Fibroblast of skin of scalp (primary cell): ENCODE measurements at places on chromosomes 3 and 15.

GRCh38 chr3:160781402-160781801 is 25.4 kb downstream of the PPM1L start:
- no peak for DNase-seq

GRCh38 chr3:146550743-146551510 is 6.5 kb upstream of the PLSCR1 start:
- DNase-seq: peak; percentile 84

GRCh38 chr3:128681369-128681829 is 30.8 kb upstream of the RPN1 start:
- no peak for DNase-seq

- DNase-seq: no peak
Measured at GRCh38 chr15:71874245-71874644, 63.9 kb downstream of the NR2E3 start.

- DNase-seq: peak; percentile 48
Measured at GRCh38 chr3:53938645-53939044, 47.0 kb upstream of the SELENOK start.

- no peak for DNase-seq
Measured at GRCh38 chr15:72680931-72681330, 5.1 kb downstream of the HIGD2B start.

DNA sequence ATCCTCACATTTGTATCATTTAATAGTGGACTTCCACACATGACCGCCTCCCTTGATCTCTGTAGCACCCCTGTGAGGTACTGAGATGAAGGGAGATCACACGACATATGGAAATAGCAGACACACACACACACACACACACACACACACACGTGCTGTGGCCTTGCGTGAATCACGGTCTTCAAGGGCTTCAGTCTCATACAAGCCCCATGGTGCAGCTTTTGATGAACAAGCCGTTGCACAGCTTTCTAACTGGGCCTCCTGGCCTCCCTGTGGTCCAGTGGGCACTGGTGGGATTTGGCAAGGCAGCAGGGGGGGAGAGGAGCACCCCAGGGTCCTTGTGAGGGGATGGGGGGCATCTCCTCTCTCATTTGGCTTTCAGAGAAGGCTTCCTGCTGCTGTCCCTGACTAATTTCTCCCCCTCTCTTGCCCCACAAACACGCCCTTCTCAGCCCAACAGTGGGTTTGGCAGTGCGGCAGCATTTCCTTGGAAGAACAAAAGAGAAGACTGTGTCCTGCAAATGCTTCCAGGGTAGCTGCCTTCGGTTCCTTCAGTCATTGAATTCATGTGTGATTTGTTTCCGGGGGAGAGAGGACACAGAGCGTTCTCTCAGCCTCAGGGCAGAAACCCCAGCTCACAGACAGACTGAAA is 98.7 kb downstream of the SMAD6 start:
- peak; percentile 56 for DNase-seq

- DNase-seq: peak; percentile 93
Measured at GRCh38 chr15:96181873-96182301, 148.6 kb upstream of the NR2F2 start.

GRCh38 chr15:57309856-57310760 is 66.2 kb upstream of the CGNL1 start:
- DNase-seq: no peak

DNA sequence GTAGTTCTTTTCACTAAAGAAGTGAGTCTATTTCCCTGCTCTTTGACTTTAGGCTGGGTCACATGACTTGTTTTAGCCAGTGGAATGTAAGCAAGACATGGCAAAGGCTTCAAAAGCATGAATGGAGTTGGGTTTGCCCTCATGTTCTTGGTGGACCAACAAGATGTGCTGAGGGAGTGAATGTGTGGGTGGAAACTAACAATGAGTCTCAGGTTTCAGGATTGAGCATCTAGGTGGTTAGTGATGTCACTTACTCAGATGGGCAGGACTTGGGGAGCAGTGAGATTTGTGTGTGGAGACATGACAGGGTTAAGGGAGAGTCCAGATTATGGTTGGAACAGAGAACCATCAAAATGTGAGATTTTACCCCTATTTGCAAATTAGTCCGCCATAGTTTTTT is 181.4 kb upstream of the UBE2E1 start:
- no peak for DNase-seq

DNA sequence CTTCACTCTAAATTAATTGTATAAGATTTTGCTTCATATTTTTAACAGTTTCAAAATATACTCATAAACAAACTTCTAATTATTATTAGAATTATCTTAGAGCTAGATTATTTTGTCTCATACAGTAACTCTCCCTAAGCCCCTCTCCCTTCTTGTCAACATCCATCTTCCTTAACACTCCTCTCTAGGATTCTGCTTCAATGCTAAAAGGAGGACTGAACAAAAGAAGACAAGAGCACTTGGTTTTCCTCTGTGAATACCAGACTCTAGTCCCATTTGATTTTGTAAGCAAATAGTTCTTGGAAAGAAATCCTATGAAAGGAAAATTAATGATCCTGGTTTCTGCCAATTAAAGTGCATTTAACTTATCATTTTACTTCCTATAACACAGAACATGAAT is 91.8 kb downstream of the KCNMB2 start:
- DNase-seq: no peak

DNA sequence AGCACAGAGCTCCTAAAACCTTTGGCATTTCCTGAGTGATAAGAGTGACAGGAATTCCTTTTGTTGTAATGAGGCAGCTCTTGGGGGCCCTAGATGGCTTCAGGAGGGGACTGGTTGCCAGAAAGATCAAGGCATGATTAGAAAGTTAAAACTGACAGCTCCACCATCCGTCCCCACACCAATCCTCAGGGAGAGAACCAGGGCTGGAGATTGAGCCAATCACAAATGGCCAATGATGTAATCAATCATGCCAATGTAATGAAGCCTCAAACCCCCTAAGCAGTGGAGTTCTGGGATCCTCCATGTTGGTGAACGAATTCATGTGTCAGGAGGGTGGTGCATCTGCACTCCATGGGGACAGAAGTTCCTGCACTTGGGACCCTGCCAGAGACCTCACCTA is 265.1 kb downstream of the OCA2 start:
- DNase-seq: no peak
